A172 (cell line): ENCODE measurements at places on chromosomes 3 and 15. TPM values are rescaled to one million over a fixed set of nuclear protein-coding genes. Genes with fewer than 3 reads are reported as not detected.

Gene RTP1
- not detected in 2 replicates for total RNA-seq

Gene PLSCR5
- not detected in 2 replicates for total RNA-seq

Gene SCN11A
- total RNA-seq: not detected in 2 replicates

Gene METTL6
- total RNA-seq: 40.8 and 48.8 TPM in 2 replicates

Gene TRPM1
- total RNA-seq: 0.05 TPM in 1 of 2 replicates, not detected in the other

Gene CNTN3
- not detected in 2 replicates for total RNA-seq
